ENCODE measurements at places on chromosomes 3 and 15.

- no peak for DNase-seq
These were observed 452.1 kb upstream of the THBS1 start for GRCh38 chr15:39128746-39129145.

DNA sequence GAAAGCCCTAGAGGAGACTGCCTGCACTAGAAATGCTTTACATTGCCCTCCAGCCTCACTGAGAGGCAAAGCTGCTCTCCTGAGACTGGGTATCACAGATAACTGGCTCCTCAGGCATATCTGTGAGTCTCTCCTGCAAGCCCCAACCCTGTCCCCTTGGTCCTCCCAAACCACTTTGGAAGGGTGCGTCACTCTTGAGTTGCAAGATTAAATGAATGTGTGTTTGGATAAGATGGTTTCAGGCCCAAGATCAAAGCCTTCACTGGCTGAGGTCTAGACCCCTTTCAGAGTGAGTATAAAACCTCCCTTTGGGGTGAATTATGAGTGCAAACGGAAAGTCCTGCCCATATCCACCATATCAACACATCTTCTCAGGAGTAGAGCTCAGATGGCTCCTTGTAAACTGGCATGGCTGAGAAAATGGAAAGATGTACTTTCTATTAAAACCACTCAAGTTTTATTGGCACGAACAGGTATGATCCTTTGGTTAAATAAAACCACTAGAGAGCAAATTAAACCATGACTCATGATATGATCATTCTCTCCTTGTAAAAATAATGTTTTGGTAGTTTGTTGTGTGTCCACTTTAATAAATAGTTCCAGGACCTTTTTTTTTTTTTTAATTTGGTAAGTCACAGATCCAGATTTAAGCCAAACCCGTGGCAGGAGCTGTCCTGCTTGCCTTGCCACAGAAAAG, 164.0 kb downstream of the CHST2 start:
- peak; percentile 31 for DNase-seq

GRCh38 chr3:188605905-188606304, 451.9 kb downstream of the LPP start:
- no peak for DNase-seq

DNA sequence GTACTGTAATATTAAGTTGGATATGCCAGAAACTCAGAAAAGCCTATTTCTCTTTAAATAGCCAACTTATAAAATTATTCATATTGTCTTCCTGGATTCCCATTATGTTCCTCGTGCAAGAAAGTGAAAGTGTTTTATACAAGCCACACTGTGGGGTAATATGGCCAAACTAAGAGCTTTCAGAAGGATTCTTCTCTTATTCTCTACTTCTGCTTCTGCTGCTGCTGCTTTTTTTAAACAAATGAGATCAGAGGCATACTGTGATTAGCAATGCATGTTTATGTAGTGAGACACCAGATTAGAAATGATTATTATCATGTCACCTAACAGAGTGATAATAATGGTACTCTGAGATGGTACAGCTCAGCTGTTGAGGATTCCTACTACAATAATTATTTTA, 1026.5 kb upstream of the CFAP20DC start:
- DNase-seq = no peak

DNA sequence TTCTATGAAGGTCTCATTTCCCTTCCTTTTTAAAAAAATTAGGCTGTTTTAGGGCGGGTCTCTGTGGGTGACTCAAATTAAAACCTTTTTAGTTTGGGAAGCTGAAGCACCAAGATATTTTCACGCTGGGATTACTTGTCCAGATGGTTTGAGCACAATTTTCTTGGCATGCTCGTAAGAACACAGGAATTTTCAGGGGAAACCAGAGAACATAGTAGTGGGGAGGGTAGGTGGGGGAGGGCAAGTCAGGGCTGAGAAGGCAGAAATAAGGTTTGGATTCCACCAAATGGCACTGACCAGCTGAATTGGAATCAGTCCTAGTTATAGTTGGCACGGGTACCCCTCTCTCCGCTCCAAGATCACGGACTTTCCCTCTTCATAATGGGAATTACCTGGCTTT, 97.3 kb upstream of the LRIG1 start:
- DNase-seq = no peak

- no peak for DNase-seq
These were observed 428.8 kb upstream of the C2CD4B start for GRCh38 chr15:62593681-62594399.

DNA sequence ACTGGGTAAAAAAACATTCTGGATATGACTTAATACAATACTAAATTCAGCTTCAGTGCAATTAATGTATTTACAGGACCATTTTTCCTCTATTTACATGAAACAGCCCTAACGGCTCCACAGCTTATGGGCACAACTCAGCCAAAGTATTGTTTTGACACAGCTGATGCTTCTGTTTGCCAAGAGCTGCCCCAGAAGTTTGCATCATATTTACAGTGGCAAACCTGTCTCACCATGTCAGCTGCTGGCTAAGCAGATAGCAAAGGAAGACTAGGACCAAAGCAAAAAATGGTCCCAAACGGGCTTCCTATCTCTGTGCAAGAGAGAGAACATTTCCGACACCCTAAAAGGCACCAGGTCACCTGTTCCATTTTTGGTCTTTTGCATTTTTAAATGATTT, 94.5 kb downstream of the ADAMTS9 start:
- DNase-seq = no peak

Measured in NCI-H1105 (cell line).